ENCODE measurements at places on chromosomes 3 and 15. TPM values are rescaled to one million over a fixed set of nuclear protein-coding genes. Genes with fewer than 3 reads are reported as not detected.

The LSAMP gene
- 0.90 TPM for total RNA-seq

The PDCD6IP gene
- total RNA-seq = 172 TPM

The DYNC1LI1 gene
- total RNA-seq = 29.8 TPM

The HIGD2B gene
- not detected for total RNA-seq

The ZNF662 gene
- total RNA-seq = 1.1 TPM

The UMPS gene
- 73.0 TPM for total RNA-seq

The SPINK8 gene
- not detected for total RNA-seq

The MYO9A gene
- 32.8 TPM for total RNA-seq

The HRG gene
- 0.40 TPM for total RNA-seq

The SEMA6D gene
- not detected for total RNA-seq

The MTMR10 gene
- 4.7 TPM for total RNA-seq

The GABRR3 gene
- total RNA-seq = not detected

The HYAL3 gene
- 4.3 TPM for total RNA-seq

The CA12 gene
- 21.5 TPM for total RNA-seq

The TPRG1 gene
- 2.1 TPM for total RNA-seq

The ATP10A gene
- 3.0 TPM for total RNA-seq

The TRPM1 gene
- total RNA-seq = not detected

The FEZF2 gene
- not detected for total RNA-seq

The CSPG4 gene
- total RNA-seq = 0.05 TPM

The ECE2 gene
- not detected for total RNA-seq

The GOLGA8S gene
- 0.09 TPM for total RNA-seq

The EPHB1 gene
- 0.73 TPM for total RNA-seq

The TMEM108 gene
- not detected for total RNA-seq

The IL17RE gene
- total RNA-seq = 25.5 TPM

The WDR76 gene
- 7.8 TPM for total RNA-seq

The CMTM8 gene
- 19.9 TPM for total RNA-seq

The SYNM gene
- total RNA-seq = 9.4 TPM

The ANKUB1 gene
- total RNA-seq = not detected

The CEP152 gene
- total RNA-seq = 19.6 TPM

The HCLS1 gene
- total RNA-seq = 2.5 TPM

The RETNLB gene
- not detected for total RNA-seq

The GRM7 gene
- total RNA-seq = not detected

The PYGO1 gene
- total RNA-seq = 2.5 TPM

The PPM1M gene
- total RNA-seq = 7.1 TPM

The NEK10 gene
- 2.3 TPM for total RNA-seq

The SENP8 gene
- 4.4 TPM for total RNA-seq

The NCBP2 gene
- 67.1 TPM for total RNA-seq

The B3GALNT1 gene
- 25.1 TPM for total RNA-seq

The AHSG gene
- total RNA-seq = 0.24 TPM

The TIMP4 gene
- total RNA-seq = 0.28 TPM

The FBXL22 gene
- total RNA-seq = 0.71 TPM

The MCTP2 gene
- 40.5 TPM for total RNA-seq

The ZBTB20 gene
- total RNA-seq = 28.3 TPM

The ANXA2 gene
- 3,100 TPM for total RNA-seq

The LHFPL4 gene
- not detected for total RNA-seq

The P2RY14 gene
- not detected for total RNA-seq

The KNG1 gene
- not detected for total RNA-seq

The NCKIPSD gene
- total RNA-seq = 23.1 TPM

The UCN2 gene
- total RNA-seq = 0.94 TPM
